ENCODE measurements at places on chromosomes 12 and 14.

DNA sequence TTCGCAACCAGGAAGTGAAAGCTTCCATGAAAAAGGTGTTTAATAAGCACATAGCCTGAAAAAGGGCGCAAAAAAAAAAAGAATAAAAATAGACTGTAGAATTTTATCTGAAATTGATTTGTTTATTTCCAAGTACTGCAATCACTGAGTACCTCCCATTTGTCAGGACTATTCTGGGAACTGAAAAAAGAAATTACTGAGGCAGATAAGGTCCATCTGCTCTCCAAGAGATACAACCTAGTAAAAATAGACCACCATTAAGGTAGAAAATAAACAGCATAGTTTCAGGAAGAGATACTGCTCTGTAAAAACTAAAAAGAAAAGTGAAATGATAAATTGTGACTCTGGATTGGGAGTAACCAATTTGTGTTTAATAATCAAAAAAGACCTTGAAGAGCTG, 24.7 kb downstream of the OR4N2 start:
- DNase-seq: no peak

DNA sequence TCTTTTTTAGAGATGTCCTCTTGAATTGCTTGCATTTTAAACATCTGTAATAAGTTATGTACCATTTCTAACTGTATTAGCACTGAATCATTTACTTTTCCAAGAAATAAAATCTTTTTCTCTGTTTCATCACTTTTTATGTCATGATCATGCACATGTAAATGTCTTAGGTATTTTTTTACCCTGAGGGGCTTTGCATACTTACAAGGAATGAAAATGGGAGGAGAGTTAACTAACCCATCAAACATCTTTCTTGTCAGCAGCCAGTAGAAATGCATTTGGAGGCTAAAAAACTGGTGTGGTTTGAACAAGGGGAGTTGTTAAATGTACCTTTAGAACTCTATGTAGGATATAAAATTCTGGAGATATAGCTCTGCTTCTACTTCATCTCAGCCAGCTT, 1080.3 kb downstream of the GALC start:
- DNase-seq: no peak

DNA sequence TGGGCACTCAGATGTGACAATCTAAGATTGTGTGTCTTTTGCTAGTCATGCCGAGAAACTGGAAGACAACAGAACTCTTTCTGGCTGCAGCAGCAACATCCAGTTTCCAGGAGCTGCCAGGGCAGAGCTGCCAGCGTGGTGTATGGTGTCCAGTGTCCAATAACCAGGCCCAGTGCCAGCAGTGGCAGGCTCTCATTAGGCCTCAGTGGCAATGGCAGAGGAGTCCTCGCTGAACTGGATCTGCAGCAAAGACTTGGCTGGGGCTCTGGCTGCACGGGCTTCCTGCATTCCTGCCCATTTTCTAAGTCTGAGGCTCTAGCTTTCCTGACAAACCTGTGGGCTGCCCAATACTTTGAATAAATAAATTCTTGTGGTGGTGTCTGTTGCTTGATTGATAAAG, 26.2 kb upstream of the PPM1A start:
- DNase-seq: no peak

- DNase-seq: no peak
Measured at GRCh38 chr12:2672863-2673262, 121.9 kb upstream of the FKBP4 start.

- DNase-seq: no peak
Measured at GRCh38 chr14:62778310-62778709, 266.9 kb downstream of the KCNH5 start.
